CMK (cell line): ENCODE measurements at places on chromosomes 12 and 14.

DNA sequence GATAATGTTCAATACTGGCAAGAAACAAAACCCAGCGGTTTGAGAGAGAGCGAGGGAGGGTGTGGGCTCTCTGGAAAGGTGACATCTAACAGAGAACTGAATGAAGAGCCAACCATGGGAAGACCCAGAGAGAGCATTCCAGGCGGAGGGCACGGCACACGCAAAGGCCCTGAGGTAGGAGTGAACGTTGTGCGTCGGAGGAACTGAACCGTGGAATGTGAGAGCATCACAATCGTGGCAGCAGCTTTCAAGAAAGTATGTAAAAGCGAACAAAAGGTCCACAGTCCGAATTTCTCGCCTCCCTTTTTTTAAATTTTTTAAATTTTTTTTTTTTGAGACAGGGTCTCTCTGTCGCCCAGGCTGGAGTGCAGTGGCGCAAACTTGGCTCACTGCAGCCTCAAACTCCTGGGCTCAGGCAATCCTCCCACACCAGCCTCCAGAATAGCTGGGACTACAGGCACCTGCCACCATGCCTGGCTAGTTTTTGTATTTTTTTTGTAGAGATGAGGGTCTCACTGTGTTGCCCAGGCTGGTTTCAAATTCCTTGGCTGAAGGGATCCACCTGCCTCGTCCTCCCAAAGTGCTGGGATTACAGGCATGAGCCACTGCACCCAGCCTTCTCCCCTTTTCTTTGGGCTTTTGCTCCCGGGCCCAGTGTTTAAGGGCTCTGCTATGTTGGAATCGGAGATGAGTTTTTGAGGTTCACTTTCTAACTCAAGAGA, 15.3 kb upstream of the SCARB1 start:
- DNase-seq = no peak

DNA sequence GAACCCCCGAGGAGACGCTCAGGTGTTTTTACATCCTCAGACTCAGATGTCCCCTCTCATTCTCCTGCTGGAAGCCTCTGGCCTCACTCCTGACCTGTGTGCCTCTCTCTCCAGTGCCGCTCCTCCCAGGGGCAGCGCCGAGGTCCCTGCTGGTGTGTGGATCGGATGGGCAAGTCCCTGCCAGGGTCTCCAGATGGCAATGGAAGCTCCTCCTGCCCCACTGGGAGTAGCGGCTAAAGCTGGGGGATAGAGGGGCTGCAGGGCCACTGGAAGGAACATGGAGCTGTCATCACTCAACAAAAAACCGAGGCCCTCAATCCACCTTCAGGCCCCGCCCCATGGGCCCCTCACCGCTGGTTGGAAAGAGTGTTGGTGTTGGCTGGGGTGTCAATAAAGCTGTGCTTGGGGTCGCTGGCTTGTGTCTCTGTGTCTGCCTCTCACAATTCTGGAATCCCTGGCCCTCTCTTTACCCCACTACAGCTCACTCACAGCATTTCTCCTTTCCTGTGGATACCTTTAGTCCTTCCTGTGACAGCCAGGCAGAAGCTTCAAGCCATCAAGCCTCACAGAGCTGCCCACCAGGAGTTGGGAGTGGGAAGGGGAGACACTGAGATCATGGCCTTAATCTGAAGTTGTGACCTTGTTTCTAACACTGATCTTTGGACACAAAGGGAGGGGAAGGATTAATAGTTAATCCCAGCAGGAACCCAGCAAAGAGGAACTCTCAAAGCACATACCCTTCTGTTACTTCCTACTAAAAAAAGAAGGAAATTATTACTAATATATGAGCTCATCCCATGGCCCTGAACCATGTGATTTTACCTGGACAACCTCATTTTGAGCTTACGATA, 1.1 kb upstream of the SOAT2 start:
- no peak for DNase-seq

DNA sequence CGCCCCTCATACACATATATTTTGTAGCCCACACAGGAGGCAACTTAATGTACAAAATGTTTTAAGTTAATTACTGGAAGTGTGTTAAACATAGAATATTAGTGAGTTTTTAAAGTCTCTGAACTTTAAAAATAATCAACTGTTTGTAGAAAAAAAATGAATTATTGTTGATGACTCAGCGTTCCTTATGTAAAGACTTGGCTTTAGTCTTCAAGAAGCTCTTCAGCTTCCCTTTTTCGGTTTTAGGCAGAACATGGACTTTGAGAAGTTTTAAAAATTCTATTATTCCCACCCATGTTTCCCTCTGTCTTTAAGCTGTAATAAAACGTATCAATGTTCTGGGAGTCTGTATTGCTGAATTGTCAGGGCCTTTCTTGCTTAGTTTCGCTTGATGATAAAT, 269.5 kb downstream of the FBXL14 start:
- no peak for DNase-seq

DNA sequence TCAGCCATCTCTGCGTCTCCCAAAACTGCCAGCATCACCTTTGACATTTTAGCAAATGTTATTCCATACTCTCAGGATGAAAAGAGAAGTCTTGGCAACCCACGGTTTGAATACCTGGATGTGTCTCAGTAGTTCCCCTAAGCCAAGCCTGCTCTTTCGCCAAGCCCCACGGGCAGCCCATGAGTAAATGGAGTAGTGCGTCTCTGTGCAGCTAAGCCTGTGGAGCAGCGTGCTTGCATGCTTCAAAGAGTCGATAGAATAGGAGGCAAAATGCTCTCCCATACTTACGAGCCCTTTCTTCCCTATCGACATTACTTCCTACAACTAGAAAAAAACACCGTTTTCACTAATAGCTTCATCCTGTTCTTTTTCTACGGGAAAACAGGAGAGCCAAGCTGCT, 634.5 kb upstream of the TMEM132C start:
- DNase-seq = no peak

- DNase-seq = no peak
Measured at GRCh38 chr12:99110868-99111267, 465.8 kb downstream of the APAF1 start.

DNA sequence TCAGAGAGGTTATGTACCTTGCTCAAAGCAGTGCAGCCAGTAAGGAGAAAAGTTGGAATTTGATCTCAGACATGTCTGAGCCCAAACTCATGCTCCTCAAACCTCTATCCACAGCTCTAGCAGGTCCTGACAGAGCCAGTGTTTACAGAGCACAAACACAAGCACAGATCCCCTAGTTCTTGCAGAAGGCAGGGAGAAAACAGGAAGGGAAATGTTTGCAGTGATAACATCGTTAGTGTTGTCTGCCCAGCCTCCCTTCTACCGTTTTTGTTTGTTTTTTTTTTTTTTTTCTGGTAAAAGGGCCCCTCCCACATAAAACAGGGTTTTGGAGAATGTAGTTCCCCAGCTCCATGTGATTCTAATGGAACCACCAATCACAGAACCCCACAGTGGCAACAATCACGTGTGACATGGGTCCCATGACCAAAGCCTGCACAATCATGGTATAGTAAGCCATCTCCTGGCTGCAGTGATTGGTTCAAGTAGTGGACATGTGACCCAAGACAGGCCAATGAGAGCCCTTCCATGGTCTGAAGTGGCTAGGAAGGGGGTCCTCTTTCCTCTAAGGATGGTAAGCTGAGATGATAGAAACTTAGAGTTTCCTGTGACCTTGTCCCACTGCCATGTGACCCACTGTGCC, 513.4 kb downstream of the MED13L start:
- DNase-seq = no peak

- DNase-seq = no peak
Measured at GRCh38 chr14:73878436-73878835, 8.2 kb upstream of the ZNF410 start.

GRCh38 chr12:46518169-46518568, 145.6 kb upstream of the SLC38A2 start:
- no peak for DNase-seq

DNA sequence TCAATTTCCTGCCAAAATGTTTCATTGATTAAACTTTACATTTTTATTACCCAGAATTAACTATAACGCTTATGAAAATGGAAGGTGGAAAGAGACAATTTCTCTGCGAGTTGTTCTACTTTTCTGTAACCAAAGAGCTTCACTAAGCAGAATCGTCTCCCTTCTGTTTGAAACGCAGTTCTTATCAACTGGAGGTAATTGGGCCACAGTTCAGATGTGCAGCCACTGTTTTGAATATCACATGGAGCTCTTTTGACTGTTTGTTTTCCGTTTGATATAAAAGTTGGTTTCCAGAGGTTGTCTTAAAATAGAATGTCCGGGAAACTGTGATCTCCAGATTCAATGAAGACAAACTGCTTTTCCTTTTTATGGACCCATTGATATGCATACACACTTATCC, 183.3 kb upstream of the SEL1L start:
- DNase-seq = no peak

GRCh38 chr12:3962631-3963483, 89.7 kb upstream of the PARP11 start:
- peak; percentile 73 for DNase-seq

DNA sequence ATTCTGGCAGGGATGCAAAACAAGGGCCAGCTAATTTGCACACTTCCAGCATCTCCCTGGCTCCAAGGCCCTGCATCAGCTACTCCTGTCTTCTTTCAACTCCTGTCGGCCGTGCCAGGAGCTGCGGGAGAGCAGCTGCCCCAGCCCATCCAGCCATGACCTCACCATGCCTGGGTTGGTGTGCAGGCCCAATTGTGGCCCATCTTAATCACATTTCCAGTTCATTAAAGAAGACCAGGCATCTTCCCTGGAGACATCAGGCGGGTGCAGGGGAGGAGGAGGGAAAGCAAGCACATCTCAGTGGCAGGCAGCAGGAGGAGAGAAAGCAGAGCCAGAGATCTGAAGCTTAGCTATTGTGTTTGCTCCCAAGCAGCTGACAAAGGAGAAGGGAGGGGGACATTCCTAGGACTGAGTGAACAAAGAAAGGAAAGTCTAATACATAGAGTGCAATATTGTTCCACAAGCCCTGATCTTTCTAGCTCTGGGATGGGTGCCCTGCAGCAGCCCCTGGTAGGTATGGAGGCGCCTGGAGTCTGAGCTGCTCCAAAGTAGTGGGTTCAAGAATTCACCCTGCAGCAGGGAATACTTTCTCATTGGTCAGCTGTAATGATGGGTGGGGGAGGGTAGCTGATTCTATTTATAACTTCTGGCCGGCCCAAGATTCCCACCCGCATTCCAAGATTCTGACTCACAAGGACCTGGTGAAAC, 40.1 kb downstream of the VWF start:
- no peak for DNase-seq

GRCh38 chr12:48380596-48380995, 29.9 kb upstream of the ZNF641 start:
- no peak for DNase-seq

DNA sequence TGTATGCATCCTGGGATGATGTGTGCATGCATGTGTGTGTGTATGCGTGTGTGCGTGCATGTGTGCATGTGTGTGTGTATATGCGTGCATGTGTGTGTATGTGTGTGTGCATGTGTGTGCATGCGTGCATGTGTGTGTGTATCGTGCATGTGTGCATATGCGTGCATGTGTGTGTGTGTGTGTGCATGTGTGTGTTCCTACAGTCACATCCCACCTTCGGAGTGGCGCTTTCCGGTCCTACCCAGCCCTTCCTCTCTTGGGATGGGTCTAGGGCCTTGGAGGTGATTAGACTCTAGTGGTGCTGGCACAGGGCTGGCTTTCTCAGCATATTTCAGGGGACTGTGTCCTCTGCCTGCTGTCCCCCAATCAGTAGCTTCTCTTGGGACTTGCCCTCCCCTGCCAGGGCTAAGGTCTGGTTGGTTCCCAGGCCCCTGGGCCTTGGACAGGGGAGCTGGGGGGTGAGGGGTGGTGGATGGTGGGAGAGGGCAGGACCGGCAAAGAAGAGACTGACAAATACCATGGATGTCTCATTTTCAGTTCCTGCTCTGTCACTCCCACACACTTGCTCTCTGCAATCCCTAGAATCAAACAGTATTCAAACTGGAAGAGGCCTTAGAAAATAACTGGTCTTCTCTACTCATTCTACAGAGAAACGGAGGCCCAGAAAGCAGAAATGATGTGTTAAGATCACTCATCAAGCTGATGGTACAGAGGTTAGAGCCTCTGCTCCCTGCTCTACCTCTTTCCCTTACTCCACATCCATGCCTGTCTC, 21.9 kb upstream of the FAIM2 start:
- DNase-seq = no peak

GRCh38 chr14:74368026-74368425, 19.8 kb downstream of the VRTN start:
- no peak for DNase-seq

DNA sequence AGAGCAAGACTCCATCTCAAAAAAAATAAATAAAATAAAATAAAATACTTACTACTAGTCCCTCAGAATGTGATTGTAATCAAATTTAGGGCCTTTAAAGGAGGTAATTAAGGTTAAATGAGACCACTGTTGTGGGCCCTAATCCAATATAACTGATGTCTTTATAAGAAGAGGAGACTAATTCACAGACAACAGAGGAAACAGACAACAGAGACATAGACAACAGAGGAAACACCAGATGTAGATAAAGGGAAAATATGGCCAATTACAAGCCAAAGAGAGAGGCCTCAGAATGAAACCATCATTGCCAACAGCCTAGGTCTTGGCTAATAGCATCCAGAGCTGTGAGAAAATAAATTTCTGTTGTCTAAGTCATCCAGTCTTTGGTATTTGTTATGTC, 669.0 kb upstream of the FOXG1 start:
- DNase-seq = no peak

GRCh38 chr14:89178800-89179535, 238.1 kb downstream of the FOXN3 start:
- DNase-seq = no peak

DNA sequence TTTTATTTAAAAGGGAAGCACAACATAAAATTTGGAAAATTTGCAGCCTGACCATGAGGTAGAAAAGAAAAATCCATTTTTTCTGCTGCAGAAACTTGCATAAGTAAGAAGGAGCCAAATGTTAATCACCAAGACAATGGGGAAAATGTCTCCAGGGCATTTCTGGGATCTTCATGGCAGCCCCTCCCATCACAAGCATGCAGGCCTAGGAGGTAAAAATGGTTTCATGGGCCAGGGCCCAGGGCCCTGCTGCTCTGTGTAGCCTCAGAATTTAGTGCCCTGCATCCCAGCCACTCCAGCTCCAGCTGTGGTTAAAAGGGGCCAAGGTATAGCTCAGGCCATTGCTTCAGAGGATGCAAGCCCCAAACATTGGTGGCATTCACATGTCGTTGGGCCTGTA, 735.6 kb downstream of the GALC start:
- DNase-seq = no peak

DNA sequence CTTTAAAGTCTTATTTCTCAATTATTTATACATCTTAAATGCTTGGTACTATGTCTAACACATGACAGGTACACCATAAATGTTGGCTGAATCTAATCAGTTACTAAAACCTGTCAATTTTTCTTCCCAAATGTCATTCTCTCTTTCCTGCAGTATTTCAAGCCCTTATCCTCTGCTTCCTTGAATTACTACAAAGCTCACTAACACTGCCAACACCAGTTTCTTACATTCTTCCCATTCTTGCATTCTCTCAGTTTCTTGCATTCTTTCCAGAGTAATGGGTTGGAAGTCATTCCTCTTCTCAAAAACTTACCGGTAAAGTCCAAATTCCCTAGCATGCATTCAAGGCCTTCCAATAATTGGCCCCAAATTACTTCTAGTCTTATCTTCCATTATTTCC, 9.6 kb upstream of the SMARCC2 start:
- DNase-seq = no peak

- DNase-seq = no peak
Measured at GRCh38 chr14:85915711-85916110, 385.8 kb downstream of the FLRT2 start.
